ENCODE measurements at places on chromosomes 3 and 15.

- no peak for DNase-seq
Observed at GRCh38 chr3:42194943-42195510, 71.0 kb downstream of the CCK start.

DNA sequence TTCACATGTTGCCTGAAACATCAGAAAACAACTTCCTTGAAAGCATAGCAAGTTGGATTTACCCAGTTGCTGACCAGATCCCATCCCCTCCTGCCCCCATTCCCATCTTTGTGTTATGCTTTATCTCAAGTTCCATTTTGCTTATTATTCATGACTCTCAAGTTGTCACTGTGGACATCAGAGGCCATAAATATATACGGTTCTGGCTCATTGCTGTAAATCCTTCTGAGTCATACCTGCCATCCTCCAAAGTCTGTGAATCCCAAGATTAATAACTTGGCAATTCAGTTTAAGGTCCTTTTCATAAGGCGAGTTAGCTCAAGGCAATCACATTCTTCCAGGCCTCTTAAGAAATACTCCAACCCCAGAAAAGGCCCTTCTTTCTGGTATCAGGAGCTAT lies 126.2 kb upstream of the C2CD4B start:
- DNase-seq, result peak; percentile 5

DNA sequence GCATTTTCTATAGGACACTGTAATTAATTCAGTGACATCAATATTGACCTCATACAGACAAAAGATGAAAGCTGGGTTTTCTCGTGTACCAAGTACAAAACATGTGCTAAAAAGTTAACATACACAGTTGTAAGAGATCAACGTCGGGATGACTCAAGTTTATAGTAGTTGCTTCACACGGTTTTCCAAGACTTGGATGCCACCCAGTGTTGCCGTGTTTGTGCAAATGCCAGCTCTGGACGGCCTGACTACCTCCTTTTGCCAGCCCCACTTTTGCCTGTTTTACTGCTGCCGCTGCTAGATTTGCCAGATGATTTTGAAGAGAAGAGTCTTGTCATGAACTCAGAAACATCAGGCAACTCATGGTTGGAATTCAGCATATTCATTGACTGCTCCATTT lies 17.6 kb downstream of the EMC7 start:
- no peak for DNase-seq

DNA sequence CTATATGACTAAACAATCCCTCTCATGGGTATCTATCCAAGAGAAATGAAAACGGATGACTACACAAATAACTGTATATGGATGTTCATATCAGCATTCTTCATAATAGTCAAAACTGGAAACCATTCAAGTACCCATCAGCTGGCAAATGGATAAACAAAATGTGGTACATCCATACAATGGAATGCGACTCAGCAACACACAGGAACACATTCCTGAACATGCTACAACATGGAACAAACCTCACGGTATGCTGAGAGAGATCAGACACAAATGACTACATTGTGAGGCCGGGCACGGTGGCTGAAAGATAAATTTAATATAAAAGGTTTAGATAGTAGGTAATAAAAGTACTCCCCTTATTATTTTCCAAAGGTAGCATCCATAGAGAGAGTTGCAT lies 42.6 kb downstream of the CCR4 start:
- no peak for DNase-seq

GRCh38 chr15:89749951-89750559 lies 994 bp downstream of the MESP1 start:
- DNase-seq, result no peak

- peak; percentile 68 for DNase-seq
Observed at GRCh38 chr3:123834631-123835030, 49.5 kb downstream of the MYLK start.

- no peak for DNase-seq
Observed at GRCh38 chr3:149401926-149402310, 24.5 kb upstream of the TM4SF1 start.

DNA sequence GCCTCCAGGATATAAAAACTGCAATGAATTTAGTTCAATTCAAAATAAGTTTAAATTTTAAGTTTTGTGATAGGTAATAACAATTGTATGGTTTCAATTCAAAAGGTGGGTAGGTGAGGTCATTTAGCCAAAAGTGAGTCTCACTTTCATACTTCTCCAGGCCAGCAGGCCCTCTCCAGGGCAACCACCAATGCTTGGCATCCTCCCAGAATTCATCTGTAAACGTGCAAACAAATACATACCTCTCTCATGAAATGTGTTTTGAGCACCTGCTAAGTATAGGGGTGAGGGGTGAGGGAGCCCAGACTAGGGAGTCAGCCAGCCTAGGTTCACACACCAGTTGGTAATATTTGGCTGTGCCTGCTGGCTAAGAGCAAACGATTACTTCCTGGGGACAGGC lies 22.0 kb upstream of the RBSN start:
- DNase-seq, result no peak

DNA sequence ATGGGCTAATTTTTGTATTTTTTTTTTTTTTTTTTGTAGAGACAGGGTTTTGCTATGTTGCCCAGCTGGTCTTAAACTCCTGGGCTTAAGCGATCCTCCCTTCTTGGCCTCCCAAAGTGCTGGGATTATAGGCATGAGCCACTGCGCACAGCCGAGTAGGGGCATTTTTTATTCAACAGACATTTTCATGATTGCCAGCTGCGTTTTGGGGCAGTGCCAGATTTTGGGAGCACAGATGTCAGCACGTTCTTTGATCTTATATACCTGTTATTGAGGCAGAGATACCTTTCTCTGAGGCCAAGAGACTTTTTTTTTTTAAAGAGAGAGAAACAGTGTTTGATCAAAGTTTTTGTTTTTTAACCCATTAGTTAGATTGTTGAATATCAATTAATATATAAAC lies 16.8 kb downstream of the NEO1 start:
- DNase-seq, result no peak

GRCh38 chr15:65258375-65259262 lies 28.1 kb downstream of the PARP16 start:
- no peak for DNase-seq

GRCh38 chr15:81373775-81374395 lies at the start of gene TMC3:
TSS of gene TMC3 (minus strand) at chr15:81374213. CDS start at chr15:81374077, 136 bp downstream.
- DNase-seq, result no peak

DNA sequence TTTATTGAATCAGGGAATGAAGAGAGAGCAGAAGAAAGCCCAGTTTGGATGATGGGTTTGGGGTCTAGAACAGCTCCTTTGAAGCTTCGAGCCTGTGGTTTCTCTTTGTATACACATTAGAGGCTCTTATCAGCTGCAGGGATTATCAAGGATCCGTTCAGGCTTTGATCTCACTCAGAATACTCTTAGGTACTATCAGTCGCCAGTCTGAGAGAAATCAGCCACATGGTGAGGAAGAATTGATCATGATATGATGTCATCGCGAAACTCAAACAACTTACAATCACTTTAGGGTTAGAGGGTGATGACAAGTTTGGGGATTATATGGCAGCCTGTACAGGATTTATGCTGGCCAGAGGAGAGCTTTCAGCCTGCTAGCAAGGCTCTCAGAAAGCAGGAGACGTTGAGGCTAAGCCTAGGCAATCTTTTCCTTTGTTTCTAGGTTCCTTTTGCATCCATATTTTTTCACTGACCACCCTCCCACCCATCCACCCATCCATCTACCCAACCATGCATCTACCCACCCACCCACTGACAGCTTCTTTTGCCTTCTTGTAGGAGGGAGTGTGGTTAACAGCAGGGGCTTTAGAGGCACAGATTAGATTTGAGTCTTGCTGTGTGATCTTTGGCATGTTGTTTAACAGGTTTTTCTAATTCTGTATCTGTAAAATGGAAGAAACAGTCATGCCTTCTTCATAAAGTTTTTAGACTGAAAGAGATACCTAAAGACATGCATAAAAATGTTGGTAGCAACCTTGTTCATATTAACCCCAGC lies 330.4 kb upstream of the LRRFIP2 start:
- DNase-seq, result no peak

DNA sequence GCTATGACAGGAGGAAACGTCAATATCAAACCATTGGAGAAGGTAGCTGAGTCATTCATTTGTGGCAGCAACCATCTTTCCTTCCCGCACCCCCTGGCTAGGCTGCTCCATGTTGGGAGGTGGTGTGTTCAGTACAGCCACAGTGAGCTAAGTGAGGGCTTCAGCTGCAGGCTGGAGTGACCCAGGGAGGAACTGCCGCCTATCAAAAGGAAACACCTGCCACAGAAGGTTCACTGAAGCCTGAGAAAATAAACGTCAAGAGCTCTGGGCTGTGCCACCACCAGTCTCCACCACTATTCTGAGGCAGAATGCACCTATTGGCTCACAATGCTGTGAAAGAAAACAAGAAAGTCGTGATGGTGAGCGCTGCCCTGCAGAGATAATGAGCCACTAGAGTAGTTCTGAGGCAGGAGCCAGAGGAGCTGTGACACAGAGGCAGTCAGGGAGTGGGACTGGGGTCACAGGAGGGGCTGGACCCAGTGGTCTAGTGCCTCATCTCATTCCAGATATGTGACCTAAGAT lies 34.8 kb upstream of the CD47 start:
- no peak for DNase-seq

DNA sequence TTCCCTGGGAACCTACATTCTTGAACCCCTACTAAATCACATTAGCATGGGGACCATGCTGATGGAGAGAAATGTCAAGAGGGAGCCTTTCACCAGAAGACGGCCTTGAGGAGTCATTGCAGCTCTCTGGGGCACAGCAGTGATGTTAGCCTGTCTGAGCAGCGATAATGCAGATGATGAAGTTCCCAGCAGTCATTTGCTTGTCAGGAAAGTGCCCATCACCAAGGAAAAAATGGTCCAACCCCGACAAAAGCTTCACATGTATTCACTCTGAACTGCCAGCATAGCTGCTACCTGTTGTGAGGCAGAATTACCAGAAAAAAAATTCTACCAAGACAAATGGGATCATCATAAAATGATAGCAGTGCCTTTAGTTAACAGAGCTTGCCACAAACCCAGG lies 238.4 kb upstream of the UMPS start:
- no peak for DNase-seq

DNA sequence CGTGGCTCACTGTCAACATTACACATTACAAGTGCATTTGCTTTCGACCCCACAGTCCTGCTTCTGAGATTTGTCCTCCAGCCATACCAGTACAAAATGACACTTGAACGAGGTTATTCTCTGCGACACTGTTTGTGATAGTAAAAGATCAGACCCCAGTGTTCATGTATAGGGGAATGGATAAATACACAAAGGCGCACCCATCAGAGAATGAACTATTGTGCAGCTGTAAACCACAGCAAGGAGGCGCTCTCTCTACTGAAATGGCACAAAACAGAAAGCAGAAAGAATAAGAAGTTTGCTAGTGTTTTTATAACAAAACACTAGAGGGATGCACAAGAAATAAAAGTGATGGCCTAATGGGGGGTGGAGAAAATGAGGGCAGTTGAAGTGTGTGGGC lies 4.9 kb upstream of the CHSY1 start:
- DNase-seq, result no peak

DNA sequence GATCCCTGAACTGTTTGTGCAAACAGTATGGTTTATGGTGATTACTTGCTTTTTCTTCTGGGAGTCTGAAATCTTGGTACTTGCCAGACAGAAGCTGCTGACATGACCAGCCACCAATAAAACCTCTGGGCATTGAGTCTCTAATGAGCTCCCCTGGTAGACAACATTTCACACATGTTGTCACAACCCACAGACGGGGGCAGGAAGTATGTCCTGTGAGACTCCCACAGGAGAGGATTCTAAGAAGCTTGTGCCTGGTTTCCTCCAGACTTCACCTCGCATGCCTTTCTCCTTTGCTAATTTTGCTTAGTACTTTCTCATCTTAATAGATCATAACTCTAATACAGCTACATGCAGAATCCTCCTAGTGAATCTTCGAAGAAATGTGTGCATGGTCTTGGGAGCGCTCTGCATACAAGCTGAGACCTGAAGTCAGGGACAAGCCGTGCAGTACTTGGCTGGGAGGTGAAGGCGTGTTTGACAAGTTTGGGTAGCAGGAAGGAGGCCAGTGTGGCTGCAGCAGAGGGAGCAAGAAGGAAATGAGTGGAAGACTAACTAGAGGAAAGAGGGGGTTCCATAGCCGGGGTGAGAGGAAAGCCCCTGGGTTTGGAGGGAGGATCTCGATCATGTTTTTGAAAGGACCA lies 49.0 kb downstream of the B3GNT5 start:
- DNase-seq, result no peak

DNA sequence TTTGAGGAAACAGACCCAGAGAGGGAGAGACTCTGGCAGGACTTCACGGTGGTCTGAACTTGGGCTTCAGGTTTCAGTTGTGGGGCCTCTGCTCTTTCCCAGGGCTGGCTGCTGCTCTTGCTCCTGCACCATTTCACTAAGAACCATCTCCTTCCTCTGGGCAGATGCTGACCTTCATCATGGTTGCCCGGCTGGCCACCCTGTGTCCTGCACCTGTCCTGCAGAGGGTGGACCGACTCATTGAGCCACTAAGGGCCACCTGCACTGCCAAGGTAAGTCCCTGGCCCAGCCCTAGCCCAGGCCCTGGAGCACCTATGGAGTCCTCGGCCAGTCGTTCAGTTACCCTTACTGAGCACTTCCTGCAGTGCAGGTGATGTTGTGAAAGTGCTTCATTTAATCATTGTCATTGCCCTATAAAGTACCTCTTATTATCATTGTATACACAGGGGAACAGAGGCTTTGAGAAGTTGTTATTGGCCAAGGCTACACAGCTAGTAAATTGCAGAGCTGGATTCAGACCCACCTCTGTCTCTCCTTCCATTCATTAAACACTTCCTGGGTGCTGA lies 10.0 kb downstream of the RPL32 start:
- DNase-seq, result no peak

DNA sequence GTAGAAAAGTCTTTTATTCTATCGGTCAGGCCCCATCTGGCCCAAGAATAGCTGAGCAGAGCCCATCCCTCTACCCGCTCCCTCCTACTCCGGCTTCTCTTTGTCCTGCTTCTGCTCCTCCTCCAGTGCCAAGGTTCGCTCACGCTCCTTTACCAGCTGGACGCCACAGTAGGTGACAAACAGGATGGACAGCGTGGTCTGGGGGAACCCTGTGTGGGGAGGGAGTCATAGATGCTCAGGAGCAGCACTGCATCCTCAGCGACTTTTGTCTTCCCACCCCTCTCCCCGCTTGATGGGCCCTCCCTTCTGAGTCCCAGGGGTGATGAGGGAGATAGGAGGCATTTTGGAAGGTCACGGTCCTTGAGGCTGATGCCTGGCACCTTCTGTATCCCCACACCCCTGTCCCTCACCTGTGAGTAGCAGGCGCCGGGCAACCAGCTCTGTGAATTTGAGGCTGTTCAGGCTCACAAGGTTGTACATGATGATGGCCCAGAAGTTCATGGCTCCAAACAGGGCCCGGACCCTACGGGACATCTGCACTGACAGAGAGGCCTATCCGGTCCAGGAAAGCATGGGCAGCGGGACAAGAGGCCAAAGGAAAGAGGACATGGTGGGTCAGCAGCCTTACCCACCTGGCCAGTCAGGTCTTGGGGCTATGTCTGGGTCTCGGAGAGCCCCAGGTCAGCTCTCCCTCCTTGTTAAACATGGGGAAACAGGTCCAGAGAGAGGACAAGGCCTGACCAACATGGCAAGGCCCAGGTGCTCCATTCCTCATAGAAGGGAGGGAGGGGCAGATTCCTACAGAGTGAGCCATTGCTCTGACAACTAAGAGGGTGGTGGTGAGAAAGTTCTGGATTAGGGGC lies 7.6 kb downstream of the KLHL40 start:
- no peak for DNase-seq

GRCh38 chr3:46500656-46501635 lies 3.2 kb downstream of the RTP3 start:
- DNase-seq, result no peak

- peak; percentile 59 for DNase-seq
Observed at GRCh38 chr15:28086175-28086703, 12.9 kb downstream of the OCA2 start.
